ENCODE measurements at places on chromosomes 12 and 14.

GRCh38 chr14:104436047-104436591 is 143.4 kb upstream of the C14orf180 start:
- no peak for DNase-seq

GRCh38 chr14:77659831-77660230 is 43.4 kb upstream of the SPTLC2 start:
- DNase-seq, result no peak

DNA sequence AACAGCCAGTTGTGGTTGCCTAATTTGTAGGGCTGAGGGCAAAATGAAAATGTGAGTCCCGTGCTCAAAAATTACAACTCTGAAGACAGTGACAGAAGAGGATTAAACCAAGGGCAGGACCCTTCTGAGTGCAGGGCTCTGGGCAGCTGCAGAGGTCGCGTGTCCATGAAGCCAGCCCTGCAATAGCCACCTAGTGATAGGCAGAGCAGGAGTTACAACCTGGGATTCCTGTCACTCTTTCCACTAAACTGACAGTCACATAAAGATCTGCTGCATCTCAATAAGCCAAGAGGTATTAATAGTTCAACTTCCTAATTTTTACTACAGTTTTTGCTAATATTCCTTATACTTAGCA is 94.1 kb downstream of the SLC2A13 start:
- DNase-seq, result no peak

DNA sequence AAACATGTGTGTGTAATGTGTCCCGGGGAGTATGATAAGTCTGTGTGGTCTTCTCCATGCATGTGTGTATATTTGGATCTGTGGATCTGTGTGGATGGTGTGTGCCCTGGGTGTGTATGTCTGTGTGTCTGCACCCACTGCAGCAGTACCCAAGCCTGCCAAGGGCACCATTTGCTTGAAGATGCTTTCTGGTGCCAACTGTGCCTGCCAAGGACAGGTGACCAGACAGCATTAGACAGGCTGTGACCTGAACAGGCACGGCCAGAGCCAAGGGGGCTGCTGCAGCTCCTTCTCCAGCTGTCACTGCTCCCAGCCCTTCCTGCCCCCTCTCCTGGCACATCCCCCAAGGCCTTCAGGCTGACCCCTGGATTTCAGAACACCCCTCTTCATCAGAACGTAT is 35.0 kb downstream of the DTX1 start:
- DNase-seq, result no peak

GRCh38 chr12:20631711-20632110 is 63.4 kb upstream of the SLCO1C1 start:
- DNase-seq, result no peak

GRCh38 chr12:110780448-110780847 is 37.8 kb upstream of the PPP1CC start:
- peak; percentile 13 for DNase-seq

GRCh38 chr12:19978193-19978592 is 390.1 kb upstream of the PDE3A start:
- DNase-seq, result no peak

GRCh38 chr14:69841656-69842055 is 37.6 kb upstream of the SMOC1 start:
- no peak for DNase-seq

DNA sequence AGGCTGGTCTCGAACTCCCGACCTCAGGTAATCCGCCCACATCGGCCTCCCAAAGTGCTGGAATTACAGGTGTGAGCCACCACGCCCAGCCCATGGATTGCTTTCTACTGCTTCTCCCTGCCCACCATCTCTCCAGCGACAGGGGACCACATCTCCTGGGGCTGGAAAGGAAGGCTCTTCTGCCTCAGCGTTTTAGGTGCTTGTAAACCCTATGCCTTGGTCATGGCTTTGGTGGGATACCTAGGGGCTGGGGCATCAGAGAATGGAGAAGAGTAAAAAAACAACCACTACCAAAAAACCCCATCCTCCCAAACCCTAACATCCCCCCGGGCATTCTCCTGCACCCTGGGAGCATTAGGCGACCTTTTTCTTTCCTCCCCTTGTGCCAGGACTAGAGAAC is 1.1 kb upstream of the TMEM121 start:
- DNase-seq, result no peak

GRCh38 chr14:32121536-32121935 is 44.4 kb downstream of the ARHGAP5 start:
- no peak for DNase-seq

DNA sequence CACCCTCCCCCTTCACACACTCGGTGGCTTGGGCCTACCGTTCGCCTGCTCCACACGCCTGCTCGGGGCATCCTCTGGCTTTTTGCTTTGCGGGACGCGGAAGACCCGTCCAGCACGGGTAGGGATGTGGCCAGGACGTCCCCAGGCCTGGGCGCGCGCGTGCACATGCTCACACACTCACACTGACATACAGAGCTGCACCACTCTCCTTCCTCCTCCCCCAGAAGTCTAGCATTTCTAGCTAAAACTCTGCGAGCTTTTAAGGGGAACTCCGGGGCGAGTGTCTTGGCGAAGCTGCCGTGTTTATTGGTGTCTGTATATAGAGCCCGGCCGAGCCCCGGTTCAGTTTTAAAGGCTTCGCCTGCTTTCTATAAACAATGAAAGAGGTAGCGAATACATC is 5.0 kb downstream of the TBX5 start:
- DNase-seq, result no peak

DNA sequence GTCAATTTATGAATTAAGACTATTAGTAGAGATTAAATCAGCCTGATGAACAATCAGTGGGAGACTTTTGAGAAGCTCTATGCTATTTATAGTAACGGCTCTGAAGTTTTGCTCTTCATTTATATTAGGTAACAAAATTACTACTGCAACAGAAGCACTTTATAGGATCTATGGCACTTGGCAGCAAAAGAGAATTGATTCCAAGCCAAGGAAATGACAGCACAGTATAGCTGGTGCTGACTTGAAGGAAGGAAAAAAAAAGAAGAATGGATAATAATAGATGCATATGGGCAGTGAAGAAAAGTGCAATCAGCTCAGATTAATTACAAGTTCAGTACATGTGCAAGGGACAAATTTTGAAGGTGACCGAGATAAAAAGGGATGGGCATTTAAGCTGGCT is 228.2 kb upstream of the PPFIA2 start:
- DNase-seq, result no peak

DNA sequence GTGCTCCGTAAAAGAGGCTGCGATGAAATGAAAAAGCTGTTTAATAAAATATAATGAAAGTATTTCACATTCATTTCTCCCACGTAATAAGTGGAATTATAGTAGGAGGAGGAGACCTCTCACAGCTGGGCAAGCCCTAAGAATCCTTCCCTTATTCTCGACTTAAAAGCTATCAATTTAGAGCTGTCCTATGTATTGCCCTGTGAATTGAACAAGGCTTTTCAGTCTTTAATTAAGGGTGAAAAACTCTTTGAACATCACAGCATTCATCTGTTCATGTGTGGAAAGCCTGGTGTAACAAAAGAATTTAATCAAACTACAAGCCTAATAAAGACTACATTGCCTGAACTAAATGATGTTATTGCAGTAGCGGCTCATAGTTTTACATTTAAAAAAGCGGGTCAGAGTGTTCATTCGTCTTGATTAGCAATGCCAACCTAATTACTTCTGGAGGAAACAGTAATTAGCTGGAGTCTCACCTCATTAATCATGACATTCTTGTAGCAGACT is 142.0 kb downstream of the ETNK1 start:
- no peak for DNase-seq

DNA sequence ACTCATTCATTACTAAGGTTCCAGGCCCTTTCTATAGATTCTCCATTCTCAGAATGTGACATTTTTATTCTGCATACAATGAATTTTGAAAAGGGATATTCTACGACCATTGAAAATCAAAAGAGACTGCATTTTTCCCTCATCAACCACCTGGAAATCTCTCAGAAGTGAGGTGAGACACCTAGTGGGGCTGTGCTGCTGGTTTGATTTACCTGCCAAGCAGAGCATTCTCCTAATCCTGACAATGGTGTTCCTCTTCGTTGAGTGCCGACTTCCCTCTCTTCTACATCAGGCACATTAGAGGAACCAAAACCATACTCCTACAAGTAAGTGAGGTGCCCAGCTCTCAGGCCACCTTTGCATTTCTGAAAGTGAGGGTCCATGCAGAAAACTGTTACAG is 14.9 kb downstream of the CKB start:
- DNase-seq, result no peak

GRCh38 chr12:121452340-121452984 is 52.5 kb downstream of the RNF34 start:
- DNase-seq, result no peak

GRCh38 chr12:90112666-90113065 is 404.0 kb upstream of the ATP2B1 start:
- DNase-seq, result no peak

DNA sequence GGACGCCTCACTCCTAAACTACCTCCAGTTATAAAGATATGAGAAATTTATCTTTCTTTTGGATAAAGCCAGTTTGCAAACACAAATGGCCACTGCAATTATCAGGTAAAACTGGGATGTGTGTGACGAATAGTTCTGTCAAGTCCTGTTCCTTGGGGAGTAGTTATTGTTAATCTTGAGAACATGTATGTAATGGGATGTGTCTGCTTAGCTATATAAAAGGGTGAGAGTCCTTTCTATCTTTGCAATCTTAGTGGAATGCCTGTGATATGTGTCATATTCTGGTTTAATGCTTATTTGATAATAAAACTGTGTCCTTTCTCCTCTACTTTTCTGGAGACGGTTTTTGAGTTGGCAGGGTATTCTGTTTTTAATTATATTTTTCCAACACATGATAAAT is 56.1 kb upstream of the PKP2 start:
- DNase-seq, result no peak

DNA sequence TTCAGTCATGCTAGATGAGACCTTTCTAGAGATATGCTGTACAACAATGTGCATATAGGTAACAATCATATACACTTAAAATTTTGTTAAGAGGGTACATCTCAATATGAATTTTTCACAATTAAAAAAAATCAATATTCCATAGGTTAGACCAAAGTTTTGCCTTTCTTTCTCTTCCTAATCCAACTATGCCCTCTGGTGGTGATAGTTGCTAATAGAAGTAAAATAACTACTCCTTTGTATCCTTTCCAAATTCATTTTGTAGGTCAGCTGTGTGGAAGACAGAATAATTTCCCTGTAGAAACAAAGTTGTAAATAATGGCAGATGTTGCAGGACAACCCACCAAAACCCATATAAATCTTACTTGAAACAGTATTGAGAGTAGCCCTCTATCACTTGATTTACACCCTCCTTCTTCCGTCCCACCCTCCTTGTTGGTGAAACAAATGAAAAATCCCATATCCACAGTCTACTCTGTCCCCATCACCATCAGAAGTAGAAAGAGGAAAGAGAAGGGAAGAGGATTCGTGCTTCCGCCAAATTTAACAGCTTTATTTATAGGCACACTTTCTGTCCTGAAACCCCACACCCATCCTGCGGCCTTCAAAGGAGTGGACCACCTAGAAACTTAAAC is 34.2 kb upstream of the KICS2 start:
- no peak for DNase-seq

- DNase-seq, result no peak
Measured at GRCh38 chr12:88445705-88446394, 134.4 kb downstream of the KITLG start.

DNA sequence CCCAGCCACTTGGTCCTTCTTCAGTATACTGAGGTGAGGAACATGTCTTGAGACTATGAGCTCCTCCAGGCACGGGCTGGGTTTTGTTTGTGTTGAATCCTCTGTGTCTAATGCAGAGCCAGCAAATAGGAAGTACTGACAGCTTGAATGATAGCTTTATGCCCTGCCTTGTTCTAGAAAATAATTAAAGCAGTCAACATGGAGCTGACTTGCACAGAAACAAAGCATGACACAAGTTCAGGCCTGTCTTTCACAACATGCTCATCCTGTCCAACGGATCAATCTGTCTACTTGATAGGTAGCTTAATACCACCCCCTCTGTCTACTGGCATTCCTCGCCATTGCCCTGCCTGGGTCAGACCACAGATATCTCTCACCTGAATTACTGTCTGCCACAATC is 140.9 kb downstream of the ESRRB start:
- DNase-seq, result no peak

Data from stimulated activated CD8-positive, alpha-beta memory T cell treated with anti-CD3 and anti-CD28 coated beads, Interleukin-2, amount 100 ng/mL, for 48 hours (primary cell).